ENCODE measurements at places on chromosomes 2 and 18.

DNA sequence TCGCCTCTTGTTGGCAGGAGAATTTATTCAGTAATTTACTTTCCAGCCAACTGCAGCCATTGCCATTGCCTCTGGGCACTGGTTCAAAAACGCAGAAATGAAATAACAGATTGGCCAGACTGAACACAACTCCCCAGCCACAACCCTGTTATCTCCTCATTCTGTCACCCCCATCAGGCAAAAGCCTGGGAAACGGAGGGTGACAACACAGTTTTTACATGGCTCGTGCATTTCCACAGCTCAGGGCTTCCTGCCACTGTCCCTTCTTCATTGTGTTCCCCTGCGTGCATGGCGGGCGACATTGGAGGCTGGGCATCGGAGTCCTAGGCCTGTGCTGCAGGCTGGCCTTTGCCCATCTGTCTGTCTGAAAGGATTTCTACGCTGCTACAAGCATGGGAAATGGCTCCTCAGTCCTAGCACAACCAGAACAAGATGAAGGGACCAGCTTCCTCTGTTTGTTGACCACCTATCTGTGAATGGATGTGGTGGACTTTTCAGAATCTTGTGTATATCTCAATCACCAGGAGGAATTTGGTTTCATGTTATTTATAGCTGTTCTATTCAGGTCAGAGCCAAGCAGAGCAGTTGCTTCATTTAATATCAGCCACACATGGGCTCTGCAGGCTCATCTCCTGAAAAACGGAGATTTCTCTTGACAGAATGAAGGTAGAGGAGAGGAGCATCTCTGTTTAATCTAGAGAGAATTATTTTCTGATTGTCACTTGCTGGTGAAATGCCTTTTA, 107.0 kb downstream of the MGAT5 start:
- DNase-seq, result no peak

GRCh38 chr2:60159519-60159918, 393.9 kb downstream of the BCL11A start:
- DNase-seq, result no peak

DNA sequence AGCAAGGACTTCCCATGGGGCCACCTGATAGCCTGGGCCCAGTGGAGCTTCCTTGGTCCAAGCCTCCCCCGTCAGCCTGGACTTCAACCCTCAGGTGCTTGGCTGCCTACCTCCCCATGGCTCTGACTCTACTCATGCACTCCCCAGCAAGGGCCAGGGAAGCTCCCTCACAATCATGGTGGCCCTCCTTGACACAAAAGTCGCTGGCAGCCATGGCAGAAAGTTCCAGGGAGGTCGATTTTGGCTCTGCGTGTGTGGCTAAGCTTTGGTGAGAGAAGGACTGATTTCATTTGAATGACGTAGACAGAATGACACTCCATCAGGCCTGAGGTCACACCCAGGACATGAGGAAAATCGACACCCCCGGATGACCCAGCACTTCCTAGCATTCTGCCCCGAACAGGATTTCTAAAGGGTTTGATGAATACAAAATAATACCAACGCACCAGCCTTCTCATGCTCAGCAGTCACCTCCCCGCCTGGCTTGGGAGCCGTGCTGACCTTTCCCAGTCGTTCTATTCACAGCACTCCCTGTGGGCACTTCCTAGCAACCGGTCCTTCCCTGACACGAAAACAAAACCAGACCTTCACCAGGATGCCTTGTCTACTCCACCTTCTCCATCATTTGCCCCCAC, 52.7 kb downstream of the LBH start:
- DNase-seq, result peak; percentile 72

- no peak for DNase-seq
Measured at GRCh38 chr2:16561676-16562075, 104.0 kb downstream of the CYRIA start.

DNA sequence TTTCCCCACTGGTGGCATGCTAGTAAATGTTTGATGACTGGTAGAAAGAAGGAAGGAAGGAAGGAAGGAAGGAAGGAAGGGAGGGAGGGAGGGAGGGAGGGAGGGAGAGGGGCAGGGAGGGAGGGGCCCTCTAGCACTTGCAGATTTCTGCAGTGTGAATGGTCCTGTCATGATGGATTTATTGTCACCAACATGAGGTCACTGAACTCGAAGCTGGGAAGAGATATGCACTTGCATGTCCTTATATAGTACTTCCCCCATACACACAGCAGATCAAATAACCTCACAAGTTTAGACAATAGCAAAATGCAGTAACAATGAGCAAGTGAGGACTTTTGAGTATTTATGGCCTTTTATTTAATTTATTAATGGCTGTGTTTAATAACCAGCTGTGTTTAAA, 44.5 kb upstream of the CXCR4 start:
- no peak for DNase-seq

DNA sequence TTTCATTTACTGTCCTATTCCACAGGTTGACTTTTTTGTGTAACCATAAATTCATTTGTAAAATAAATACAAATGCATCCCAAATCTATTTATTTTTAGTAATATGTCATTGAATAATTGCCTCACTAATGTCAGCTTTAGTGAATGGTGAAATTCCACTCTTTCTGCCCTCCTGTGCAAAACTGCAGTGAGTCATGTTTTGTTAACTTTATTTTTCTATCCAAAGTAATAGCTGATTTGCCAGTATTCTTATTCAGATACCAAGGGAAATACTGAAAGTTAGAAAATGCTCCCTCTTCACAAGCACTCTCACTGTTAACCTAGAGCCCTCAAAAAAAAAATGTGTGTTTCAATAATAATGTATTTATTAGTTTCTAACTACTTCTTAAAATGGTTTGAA, 322.8 kb downstream of the RIT2 start:
- no peak for DNase-seq

GRCh38 chr18:36066686-36067054, 689 bp downstream of the RPRD1A start:
- DNase-seq, result no peak

GRCh38 chr2:44148999-44149398, 19.7 kb upstream of the PPM1B start:
- DNase-seq, result no peak

GRCh38 chr2:196131384-196131937, 39.9 kb downstream of the STK17B start:
- DNase-seq, result no peak

DNA sequence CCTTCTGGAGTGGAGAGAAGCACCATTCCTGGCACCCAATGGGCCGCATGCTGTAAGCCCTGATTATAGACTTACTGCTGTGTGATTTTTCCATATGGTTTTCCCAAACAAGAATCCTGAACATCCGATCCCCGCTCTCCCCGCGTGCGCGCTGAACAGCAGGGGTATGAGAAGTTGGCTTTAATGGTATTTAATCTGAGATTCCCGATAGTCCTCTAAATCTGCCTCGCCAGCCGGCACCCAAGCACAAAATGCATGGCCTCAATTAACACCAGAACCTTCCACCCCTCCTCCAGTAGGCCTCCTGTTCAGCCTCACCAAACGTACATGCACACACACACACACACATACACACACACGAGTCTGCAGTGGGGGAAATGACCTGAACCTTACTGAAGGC, 480.3 kb downstream of the BCL11A start:
- DNase-seq, result no peak

- DNase-seq, result no peak
Measured at GRCh38 chr2:176002688-176003210, 682 bp upstream of the LNPK start.

DNA sequence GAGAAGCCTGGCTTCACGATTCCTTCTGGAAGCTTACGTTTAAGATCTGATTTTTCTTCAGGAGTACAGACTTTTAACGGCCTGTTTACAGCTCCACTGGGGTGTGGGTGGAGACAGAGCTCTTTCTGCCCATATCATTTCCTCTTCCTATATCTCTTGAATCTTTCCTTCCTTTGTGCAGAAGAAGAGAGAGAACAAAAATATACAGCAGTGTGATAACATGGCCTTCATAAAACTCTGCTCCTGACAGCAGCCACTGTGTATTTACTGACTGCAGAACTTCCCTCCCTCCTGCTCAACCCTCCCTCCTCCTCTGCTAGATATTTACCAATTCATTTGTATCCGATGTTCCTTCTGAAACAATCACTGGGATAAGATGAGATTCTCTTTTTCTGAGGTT, 34.1 kb upstream of the REEP1 start:
- DNase-seq, result no peak

DNA sequence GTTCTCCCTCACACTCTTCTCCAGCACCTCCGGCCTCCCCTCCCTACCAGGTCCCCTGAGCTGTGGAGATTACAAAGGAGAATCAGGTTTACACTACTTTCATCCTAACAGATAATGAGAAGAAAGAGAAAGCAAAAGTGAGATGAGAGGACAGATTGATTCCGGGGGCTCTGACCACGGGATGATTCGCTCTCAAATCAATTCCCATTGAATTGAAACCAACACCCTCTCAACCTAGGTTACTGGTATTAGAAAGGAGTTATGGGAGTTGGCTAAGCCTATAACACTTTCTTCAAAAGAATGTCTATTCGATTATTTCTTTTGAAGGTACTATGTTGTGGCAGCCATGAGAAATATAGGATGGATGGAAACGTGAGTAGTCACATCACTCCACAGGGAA, 386.2 kb upstream of the TNP1 start:
- no peak for DNase-seq

- no peak for DNase-seq
Measured at GRCh38 chr2:74391209-74391579, 11.1 kb upstream of the DCTN1 start.

DNA sequence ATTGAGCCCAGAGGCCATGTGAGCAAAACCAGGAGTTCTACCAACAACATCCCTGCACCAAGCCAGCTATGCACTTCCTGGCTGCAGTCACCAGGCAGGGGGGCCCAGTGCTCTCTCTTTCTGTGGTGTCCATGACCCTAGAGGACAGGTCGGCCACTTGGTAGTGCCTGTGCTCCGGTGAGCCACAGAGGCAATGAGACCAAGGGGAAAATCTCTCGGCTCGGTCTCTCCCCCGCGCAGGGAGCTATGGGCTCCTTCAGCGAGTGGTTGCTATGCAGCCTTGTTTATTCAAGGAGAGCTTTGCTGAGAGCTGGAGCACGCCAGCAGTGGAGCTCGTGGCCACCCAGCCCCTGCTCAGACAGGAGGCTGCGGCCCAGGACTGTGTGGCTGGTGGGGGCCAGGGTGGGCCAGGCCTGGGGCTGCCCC, at the start of gene TOGARAM2:
Gene TOGARAM2 (plus strand): TSS at position 283 of the 426 bp plus-strand sequence. CDS start 13,537 bp downstream, outside the sequence.
- DNase-seq, result no peak

DNA sequence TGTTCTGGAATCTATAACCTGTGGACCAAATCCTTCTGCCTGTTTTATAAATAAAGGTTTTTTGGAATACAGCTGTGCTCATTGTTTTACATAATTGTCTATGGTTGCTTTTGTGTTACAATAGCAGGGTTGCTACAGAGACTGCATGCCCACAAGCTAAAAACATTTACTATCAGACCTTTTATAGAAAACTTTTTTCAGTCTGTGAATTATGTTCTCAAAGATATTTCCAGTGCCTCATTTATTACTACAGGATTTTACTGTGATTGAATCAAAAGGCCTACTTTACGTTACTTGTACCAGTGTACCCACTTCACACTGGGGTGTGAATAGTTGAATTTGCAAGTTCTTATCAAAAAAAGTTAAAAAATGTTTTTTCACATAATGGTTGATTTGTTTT, 7.0 kb downstream of the KIAA1328 start:
- DNase-seq, result no peak

- DNase-seq, result no peak
Measured at GRCh38 chr2:196291426-196291825, 120.0 kb upstream of the STK17B start.
